ENCODE measurements at places on chromosomes 5 and 9. TPM values are rescaled to one million over a fixed set of nuclear protein-coding genes. Genes with fewer than 3 reads are reported as not detected.
A peak's percentile ranks its signal among the peaks of the same experiment; 100 is the strongest.

NKD2 gene
- polyA plus RNA-seq, result 13.5 TPM

ZFP2 gene
- 5.9 TPM for polyA plus RNA-seq

PCDHB3 gene
- polyA plus RNA-seq, result 3.4 TPM

PCDHGB1 gene
- 1.4 TPM for polyA plus RNA-seq

ADRB2 gene
- polyA plus RNA-seq, result 1.4 TPM

OR1J2 gene
- polyA plus RNA-seq, result not detected

HMCN2 gene
- 0.43 TPM for polyA plus RNA-seq

AGXT2 gene
- 0.13 TPM for polyA plus RNA-seq

DNA sequence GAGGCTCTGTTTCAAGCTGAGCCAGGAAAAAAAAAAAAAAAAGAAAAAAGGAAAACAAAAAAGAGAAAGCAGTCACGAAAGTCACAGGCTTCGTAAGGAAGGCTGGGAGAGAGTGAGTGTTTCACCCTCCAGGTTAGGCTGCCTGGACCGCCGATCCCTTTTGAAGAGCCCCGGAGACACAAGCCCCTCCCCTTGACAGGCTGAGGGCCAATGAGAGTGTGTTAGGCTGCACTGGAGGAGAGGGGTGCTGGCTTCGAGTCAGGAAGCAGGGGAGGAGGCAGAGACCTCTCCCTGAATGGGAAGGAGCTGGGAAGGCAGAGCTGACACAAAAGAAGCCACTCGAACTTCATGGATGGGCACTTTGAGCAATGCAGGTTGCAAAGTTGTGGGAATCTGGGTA lies at the start of gene NMUR2:
NMUR2 (minus strand) TSS at position 135 of the 400 bp plus-strand sequence. CDS start 166 bp downstream, outside the sequence.
- peak; percentile 35 for DNase-seq

GRCh38 chr9:69198521-69199220 lies 24.6 kb downstream of the TJP2 start:
- no peak for DNase-seq

GRCh38 chr5:36407396-36407795 lies 105.7 kb upstream of the RANBP3L start:
- DNase-seq, result no peak

- DNase-seq, result no peak
Observed at GRCh38 chr9:127523312-127523851, 72.1 kb downstream of the LRSAM1 start.

- peak; percentile 69 for DNase-seq
Observed at GRCh38 chr5:14144586-14145434, 1.7 kb downstream of the TRIO start.

GRCh38 chr5:29568028-29568427 lies 1625.5 kb upstream of the CDH6 start:
- DNase-seq, result no peak

DNA sequence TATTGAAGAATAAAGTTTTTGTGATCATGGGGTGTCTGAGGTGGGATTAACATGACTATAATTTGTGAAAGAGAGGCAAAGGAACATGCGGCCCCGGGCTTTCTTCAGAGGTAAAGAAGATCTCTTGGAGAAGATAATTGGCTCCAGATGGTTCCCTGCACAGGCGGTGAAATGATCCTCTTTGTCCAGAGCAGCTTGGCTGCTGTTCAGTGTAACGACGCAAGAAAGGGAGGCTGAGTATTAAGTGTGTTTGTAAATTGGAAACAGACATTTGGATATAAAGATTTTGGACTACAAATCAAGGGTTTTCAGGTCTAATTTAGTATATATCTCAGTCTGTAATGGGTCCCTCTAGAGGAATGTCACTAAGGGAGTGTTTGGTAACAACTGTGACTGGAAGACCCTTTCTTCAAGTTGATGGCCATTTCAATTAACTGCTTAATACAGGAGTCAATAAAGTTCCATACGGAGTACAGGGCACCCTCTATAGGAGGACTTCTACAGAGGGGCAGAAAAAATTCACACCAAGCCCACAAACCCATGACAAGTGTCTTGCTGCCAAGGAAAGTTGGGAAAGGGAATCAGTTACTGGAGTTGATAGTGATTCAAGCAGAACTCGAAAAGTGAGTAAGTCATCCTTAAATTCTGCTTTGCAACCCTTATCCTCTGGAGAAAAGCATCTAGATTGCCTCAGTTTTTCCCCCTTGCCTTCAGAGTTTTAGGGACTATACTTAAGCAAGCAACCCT lies 4.1 kb downstream of the EQTN start:
- DNase-seq, result no peak

- no peak for DNase-seq
Observed at GRCh38 chr5:120655828-120656435, 191.8 kb downstream of the PRR16 start.

- DNase-seq, result no peak
Observed at GRCh38 chr5:137583129-137583528, 84.0 kb upstream of the SPOCK1 start.

GRCh38 chr9:11551106-11551505 lies 938.3 kb upstream of the PTPRD start:
- no peak for DNase-seq

GRCh38 chr5:167840527-167841130 lies 450.8 kb upstream of the WWC1 start:
- DNase-seq, result no peak

GRCh38 chr9:69535911-69536310 lies 136.3 kb downstream of the APBA1 start:
- DNase-seq, result no peak

DNA sequence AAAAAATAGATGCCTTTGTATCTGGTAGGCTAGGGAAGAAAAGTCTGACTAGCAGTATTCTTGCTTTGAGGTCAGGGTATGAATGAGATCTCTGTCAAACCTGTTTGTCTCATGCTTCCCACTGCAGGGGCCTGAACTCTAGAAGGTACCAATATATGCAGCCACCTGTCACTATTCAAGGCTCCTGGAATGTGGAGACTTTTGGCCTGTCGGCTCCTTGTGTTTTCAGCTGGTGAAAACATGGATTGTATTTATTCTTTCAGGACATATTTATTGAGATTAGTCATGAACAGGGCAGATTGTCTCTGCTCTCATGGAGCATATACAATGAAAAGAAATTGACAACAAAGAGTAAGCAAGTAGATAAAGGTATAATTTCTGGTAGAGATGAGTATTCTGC lies 255.8 kb downstream of the ARHGAP26 start:
- no peak for DNase-seq

Measured in left lung (tissue), 14 donors.